ENCODE measurements at places on chromosomes 6 and 20.

GRCh38 chr20:51492167-51493092 is 50.1 kb downstream of the NFATC2 start:
- H3K27me3 ChIP-seq: no peaks in the 10 kb centered on the region
- peaks cover 51% of the 10 kb centered on the region for H3K4me1 ChIP-seq
- peak overlapping the region; percentile 93 for H3K27ac ChIP-seq
- DNase-seq: no peak

DNA sequence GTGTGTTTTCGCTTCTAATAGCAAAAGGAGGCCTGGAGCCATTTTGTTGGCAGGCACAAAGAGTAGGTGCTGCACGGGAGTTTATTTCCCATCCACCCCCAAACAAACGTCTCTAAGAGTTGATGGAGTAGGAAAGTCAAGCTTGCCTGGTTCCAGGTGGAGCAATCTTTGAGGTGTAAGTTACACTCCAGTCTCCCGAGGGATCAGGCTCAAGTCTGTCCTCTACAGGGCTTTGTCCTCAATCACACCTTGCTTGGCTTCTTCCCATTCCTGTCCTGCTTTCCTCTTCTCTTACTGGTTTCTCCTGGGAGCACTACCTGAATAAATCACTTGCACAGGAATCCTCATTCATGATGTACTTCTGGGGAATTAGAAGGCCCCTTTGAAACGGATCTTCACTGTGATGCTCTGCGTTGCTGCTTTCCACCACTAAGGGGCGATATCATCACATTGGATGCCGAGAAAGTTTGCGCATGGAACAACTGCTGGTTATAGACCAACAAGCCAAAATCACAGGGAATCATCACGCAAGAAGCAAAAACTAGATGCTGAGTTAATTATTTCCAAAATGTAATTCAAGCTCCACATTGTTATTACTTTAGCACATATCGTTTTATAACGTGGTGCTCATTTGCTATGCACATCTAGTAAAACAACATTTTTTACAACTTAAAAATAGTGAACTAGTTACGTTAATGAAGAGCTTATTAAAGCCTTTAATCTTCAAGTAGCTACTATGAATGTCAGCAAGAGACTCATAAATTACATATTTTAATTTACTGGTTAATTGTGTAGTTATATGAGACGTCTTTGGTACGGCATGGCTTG is 156.8 kb downstream of the DNAH8 start:
- H3K27me3 ChIP-seq: peaks cover 15% of the 10 kb centered on the region
- H3K36me3 ChIP-seq: no peaks in the 10 kb centered on the region
- H3K4me1 ChIP-seq: no peaks in the 10 kb centered on the region
- no peak overlapping the region for H3K4me3 ChIP-seq

DNA sequence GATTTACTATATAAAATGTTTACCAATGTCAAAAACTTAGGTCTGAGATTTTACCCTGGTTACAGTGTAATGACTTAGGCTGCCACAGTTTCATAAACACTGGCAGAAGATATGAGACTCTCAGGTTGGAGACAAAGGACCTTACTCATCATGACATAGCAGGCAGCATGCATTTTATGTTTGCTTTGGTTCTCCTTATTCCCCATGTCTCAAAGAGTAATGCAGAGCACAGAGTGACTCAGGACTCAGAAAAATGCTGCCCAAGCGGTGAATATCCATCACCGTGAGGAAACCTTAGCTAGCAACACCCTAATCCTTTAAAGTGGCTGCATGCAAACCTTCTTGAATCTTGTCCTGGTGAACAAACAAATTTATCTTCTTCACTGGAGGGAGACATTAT is 112.1 kb upstream of the EYS start:
- no peaks in the 10 kb centered on the region for H3K36me3 ChIP-seq
- H3K27ac ChIP-seq: no peak overlapping the region
- no peaks in the 10 kb centered on the region for H3K27me3 ChIP-seq
- no peak overlapping the region for H3K4me3 ChIP-seq

- H3K27me3 ChIP-seq: no peaks in the 10 kb centered on the region
- peaks cover 10% of the 10 kb centered on the region for H3K4me1 ChIP-seq
- no peak for DNase-seq
- no peak overlapping the region for H3K4me3 ChIP-seq
- H3K27ac ChIP-seq: no peak overlapping the region
These were observed 25.9 kb upstream of the EPB41L1 start for GRCh38 chr20:36128463-36129159.

DNA sequence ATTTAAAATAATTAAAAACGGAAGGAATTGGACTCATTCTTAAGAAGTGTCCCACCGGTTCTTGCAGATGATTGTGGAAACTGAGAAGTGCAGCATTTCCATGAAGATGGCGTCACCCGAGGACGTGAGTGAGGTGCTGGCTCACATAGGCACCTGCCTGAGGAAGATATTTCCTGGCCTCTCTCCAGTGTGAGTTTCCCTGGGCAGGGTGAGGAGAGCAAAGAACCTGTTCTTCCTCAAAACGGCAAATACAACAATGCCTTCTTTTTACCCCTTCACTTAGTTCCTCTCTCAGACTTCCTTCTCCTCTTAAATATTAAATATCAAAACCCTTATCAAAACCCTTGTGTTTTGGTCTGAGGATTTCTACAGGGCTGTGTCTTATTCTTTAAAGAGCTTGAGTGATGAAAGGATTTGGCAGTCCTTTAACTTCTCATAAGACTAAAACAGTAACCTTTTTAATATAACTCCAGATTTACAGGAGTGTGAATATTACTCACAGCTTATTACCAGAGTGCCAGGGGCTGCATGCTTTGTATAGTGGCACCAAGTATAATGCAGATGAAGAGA is 156.3 kb downstream of the CARMIL1 start:
- H3K36me3 ChIP-seq: no peaks in the 10 kb centered on the region
- H3K4me1 ChIP-seq: peaks cover 9% of the 10 kb centered on the region
- H3K27me3 ChIP-seq: no peaks in the 10 kb centered on the region
- H3K27ac ChIP-seq: no peak overlapping the region
- no peak overlapping the region for H3K4me3 ChIP-seq

- no peaks in the 10 kb centered on the region for H3K27me3 ChIP-seq
- H3K4me3 ChIP-seq: no peak overlapping the region
- H3K4me1 ChIP-seq: peaks cover 9% of the 10 kb centered on the region
- no peak overlapping the region for H3K27ac ChIP-seq
- no peaks in the 10 kb centered on the region for H3K36me3 ChIP-seq
- DNase-seq: no peak
These were observed 22.7 kb upstream of the CTAGE9 start for GRCh38 chr6:131733376-131734016.

DNA sequence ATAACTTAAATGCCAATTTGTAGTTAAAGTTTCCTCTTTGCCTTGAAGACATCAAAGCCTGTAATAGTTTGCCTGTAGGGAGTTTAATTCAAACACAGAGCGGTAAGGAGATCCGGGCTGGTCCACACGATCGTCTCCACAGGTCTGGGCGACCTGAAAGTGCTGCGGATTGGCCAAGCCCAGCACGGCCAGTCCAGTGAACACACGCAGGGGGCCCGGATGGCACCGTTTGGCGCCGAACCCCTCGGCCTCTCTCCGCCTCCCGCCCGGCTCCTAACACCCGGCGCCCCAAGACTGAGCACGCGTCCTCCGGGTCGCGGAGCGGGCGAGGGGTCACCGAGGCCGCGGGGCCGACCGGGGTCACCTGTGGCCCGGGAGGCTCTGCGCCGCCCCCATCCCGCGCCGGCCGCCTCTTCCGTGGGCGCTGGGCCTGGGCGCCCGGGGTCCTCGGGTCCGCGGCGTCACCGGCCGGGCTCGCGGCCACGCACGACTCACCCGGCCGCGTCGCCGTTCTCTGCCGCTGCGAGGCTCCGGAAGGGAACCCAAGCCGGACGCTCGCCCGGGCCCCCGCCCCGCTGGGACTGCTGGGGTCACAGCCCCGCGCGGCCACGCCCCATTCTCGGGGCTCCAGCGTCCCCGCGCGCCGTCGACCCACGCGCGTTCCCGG is 481 bp downstream of the SERPINB6 start:
- H3K36me3 ChIP-seq: no peaks in the 10 kb centered on the region
- no peak for DNase-seq
- peaks cover 40% of the 10 kb centered on the region for H3K27me3 ChIP-seq
- H3K4me1 ChIP-seq: peaks cover 17% of the 10 kb centered on the region
- H3K4me3 ChIP-seq: peak overlapping the region; percentile 89
- H3K27ac ChIP-seq: no peak overlapping the region

DNA sequence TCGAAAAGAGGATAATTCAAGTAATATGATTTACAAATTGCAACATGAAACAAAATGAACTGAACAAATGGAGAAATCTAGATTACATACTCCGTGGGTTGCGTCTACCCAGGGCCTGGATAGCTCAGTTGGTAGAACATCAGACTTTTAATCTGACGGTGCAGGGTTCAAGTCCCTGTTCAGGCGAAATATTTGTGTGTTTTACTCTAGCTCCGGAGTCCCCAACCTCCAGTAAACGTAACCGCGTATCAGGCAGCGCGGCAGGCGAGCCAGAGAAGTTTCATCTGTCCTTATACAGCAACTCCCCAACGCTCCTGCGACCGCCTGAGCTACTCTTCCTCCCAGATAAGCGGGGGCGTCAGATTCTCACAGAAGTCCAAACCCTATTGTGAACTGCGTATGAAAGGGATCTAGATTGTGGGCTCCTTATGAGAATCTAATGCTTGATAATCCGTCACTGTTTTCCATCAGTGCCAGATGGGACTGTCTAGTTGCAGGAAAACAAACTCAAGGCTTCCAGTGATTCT is 176.1 kb downstream of the TRIM27 start:
- peaks cover 94% of the 10 kb centered on the region for H3K27me3 ChIP-seq
- no peaks in the 10 kb centered on the region for H3K4me1 ChIP-seq
- H3K4me3 ChIP-seq: peak overlapping the region; percentile 2
- peaks cover 7% of the 10 kb centered on the region for H3K36me3 ChIP-seq
- peak; percentile 5 for DNase-seq

DNA sequence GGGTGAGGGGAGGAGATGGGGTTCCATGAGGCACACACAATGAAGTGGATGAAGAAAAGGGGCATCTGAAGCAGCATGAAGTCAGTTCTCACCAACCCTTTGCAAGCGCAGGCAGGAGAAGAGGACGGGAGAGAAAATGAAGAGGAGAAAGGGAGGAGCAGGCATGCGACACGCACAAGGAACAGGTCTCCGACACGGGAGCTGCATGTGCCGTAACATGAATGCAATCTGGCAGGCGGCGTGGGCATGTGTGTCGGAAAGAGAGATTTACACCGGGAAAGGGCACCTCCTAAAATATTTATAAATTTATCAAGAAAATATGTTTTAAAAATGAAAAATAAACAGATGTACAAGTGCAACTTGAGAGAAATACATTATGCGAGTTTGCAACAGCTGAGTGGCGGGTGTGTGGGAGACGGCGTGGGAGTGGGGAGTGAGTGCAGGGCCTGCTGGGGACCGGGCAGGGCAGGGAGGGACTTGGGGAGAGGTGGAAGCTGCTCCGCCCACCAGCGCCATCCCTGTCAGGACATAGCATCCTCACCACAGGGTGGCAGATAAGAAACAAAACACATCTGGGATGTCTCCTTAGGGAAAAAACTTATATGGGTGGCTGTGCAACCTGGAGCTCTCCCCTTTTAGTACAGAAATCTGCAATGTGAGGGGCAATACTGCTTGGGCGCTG is 40.6 kb downstream of the GJA10 start:
- H3K4me1 ChIP-seq: no peaks in the 10 kb centered on the region
- peaks cover 4% of the 10 kb centered on the region for H3K36me3 ChIP-seq
- DNase-seq: no peak
- no peaks in the 10 kb centered on the region for H3K27me3 ChIP-seq

GRCh38 chr6:5580736-5581581 is 319.6 kb downstream of the FARS2 start:
- no peak overlapping the region for H3K4me3 ChIP-seq
- peaks cover 6% of the 10 kb centered on the region for H3K4me1 ChIP-seq
- peak overlapping the region; percentile 15 for H3K27ac ChIP-seq
- no peaks in the 10 kb centered on the region for H3K27me3 ChIP-seq
- H3K36me3 ChIP-seq: peaks cover 11% of the 10 kb centered on the region
- no peak for DNase-seq

GRCh38 chr6:21885532-21886114 is 292.1 kb downstream of the SOX4 start:
- no peak overlapping the region for H3K4me3 ChIP-seq
- no peaks in the 10 kb centered on the region for H3K27me3 ChIP-seq
- peak; percentile 14 for DNase-seq
- peaks cover 6% of the 10 kb centered on the region for H3K4me1 ChIP-seq
- no peak overlapping the region for H3K27ac ChIP-seq

GRCh38 chr6:4055420-4056041 is 23.4 kb downstream of the FAM217A start:
- peaks cover 15% of the 10 kb centered on the region for H3K36me3 ChIP-seq
- no peak for DNase-seq
- no peak overlapping the region for H3K27ac ChIP-seq
- H3K27me3 ChIP-seq: no peaks in the 10 kb centered on the region
- peaks cover 3% of the 10 kb centered on the region for H3K4me1 ChIP-seq

DNA sequence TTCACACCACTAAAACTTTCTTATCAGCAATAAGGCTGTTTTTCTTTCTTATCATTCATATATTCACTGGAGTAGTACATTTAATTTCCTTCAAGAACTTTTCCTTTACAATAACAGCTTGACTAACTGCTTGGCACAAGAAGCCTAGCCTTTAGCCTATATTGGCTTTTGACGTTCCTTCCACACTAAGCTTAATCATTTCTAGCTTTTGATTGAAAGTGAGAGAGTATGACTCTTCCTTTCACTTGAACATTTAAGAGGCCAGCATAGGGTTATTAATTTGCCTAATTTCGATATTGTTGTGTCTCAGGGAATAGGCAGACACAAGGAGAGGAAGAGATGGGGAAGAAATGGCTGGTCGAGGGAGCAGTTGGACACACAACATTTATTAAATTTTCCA is 23.6 kb downstream of the THEMIS start:
- no peak overlapping the region for H3K4me3 ChIP-seq
- H3K27me3 ChIP-seq: no peaks in the 10 kb centered on the region
- H3K36me3 ChIP-seq: no peaks in the 10 kb centered on the region
- no peak for DNase-seq

- no peak overlapping the region for H3K4me3 ChIP-seq
- no peaks in the 10 kb centered on the region for H3K36me3 ChIP-seq
- H3K27me3 ChIP-seq: peaks cover 9% of the 10 kb centered on the region
- H3K4me1 ChIP-seq: peaks cover 6% of the 10 kb centered on the region
- DNase-seq: no peak
These were observed 64.0 kb downstream of the QRSL1 start for GRCh38 chr6:106693418-106693817.

- no peak for DNase-seq
- peaks cover 12% of the 10 kb centered on the region for H3K36me3 ChIP-seq
- no peak overlapping the region for H3K4me3 ChIP-seq
- H3K27me3 ChIP-seq: no peaks in the 10 kb centered on the region
- no peaks in the 10 kb centered on the region for H3K4me1 ChIP-seq
These were observed 129.3 kb upstream of the PDE7B start for GRCh38 chr6:135722190-135722589.
